ENCODE measurements at places on chromosomes 1 and 21.

DNA sequence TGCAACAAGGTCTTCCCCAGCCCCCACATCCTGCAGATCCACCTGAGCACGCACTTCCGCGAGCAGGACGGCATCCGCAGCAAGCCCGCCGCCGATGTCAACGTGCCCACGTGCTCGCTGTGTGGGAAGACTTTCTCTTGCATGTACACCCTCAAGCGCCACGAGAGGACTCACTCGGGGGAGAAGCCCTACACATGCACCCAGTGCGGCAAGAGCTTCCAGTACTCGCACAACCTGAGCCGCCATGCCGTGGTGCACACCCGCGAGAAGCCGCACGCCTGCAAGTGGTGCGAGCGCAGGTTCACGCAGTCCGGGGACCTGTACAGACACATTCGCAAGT lies 3.8 kb downstream of the ZBTB18 start:
- no peak for DNase-seq

- DNase-seq: no peak
These were observed 45.3 kb downstream of the KCNC4 start for GRCh38 chr1:110255392-110255787.

DNA sequence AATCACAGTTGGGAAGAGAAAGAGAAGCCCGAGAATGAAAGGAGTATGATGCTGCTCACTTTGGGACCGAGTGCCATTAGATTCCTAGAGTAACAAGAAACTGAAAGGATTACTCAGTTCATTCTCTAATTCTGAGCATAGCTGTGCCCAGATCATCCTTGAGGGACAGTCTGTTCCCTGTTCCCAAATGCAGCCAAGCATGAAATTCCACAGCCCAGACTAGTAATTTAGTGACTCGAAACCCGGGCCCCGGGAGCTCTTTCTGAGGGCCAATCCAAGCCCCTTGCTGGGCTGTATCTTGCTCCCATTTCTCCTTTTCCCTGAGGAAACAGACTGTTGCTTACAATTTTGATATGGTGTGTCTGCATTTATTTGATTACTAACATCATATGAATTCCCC lies 30.0 kb upstream of the ETS2 start:
- no peak for DNase-seq

GRCh38 chr1:1128454-1129139 lies 12.7 kb upstream of the C1orf159 start:
- no peak for DNase-seq

DNA sequence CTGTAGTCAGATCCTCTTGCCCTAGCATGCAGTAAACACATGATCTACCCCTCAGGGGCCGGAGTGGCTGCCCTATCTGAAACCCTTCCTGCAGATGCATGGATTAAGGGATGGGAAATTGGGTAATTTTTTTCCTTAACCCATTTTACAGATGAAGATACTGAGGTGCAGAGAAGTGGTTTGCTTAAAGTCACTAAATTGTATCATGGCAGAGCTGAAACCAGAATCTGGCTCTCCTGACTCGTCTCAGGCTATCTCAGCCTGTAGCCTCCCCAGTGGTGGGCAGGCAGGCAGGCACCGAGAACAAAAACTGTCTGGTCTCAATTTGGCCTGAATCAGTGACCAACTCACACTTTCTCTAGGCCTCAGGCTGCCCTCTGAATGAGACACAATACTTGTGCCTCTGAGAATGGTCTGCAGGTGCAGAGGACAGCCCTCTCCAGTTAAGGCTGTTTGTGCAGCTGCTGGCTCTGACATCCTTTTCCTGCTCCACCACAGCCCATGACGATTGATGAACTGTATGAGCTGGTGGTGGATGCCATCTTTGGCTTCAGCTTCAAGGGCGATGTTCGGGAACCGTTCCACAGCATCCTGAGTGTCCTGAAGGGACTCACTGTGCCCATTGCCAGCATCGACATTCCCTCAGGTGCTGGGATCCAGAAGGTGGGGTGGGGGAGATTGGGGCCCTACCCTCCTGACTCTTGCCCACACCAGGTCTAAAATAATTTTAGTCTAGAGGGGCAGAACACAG lies 1.5 kb downstream of the NAXE start:
- no peak for DNase-seq

DNA sequence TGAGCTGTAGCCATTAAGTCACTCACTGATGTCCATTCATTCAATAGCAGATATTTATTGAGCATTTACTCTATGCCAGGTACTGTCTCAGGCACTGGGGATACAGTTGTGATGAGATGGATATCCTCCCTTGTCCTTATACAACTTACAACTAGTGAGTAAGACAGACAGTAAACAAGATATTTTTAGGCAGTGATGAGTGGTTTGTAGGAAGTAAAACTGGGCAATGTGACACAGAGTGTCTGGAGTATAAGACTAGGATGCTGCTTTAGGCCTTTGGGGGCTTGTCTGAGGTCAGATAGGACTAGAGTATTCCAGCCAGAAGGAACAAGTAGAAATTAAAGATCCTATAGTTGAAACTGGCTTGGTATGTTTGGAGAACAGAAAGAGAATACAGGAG lies 41.4 kb downstream of the NOS1AP start:
- no peak for DNase-seq

Measured in stimulated activated CD4-positive, alpha-beta T cell treated with anti-CD3 and anti-CD28 coated beads, Interleukin-4, amount 100 ng/mL, for 48 hours (primary cell).